Hematopoietic multipotent progenitor cell treated with erythropoietin and hydrocortisone succinate and interleukin-3 and kit ligand, for 8 days (in vitro differentiated cells): ENCODE measurements at places on chromosomes 11 and 22.

DNA sequence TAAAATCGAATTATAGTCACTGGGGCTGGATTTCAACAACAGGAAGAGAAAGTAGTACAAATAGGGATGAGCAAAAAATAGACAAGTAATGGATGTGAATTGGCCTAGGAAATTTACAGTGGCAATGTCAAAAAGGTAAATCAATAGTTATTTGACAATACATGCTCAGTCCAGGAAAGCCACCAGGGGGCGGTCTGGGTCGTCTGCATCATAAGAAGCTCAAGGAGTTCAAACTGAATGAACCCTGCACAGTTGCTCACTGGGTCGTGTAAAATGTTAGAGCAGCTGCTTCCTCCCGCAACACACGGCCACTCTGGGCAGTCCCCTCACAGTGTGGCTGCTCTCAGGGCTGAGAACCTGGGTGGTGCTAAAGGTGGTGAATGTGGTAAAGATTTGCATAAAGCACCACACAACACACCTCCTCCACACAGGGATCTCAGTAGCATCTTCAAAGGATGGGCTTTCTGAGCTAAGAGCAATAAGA lies 85.9 kb downstream of the ZNF280B start:
- peak; percentile 70 for DNase-seq

GRCh38 chr22:17369439-17370025 lies at the start of gene CECR2:
TSS of gene CECR2 (plus strand) at chr22:17369460. CDS start at chr22:17369784, 324 bp downstream.
- no peak for DNase-seq

- no peak for DNase-seq
Observed at GRCh38 chr11:83778596-83778995, 492.4 kb upstream of the CCDC90B start.

- no peak for DNase-seq
Observed at GRCh38 chr11:17642370-17642769, 77.0 kb upstream of the MYOD1 start.

DNA sequence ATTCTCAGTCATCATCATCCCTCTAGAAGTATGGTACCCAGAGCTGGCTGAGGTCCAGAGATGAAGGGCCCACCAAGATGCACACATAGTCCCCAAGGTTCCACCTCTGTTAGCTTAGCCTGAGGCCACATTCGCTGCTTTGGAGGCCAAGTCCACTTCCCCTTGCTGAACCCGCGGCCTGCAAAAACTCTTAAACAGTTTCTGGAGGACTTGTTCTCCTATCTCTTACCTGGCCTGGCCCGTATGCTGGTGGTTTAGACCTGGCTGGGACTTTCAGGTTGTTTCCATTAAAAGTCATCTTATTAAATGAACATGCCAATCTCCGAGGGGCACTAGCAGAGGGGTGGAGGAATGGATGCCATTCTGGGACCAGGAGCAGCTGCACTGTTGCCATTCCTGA lies 64.6 kb downstream of the KCNC1 start:
- DNase-seq, result no peak

- DNase-seq, result no peak
Observed at GRCh38 chr11:31903225-31904074, 92.3 kb upstream of the PAX6 start.

- no peak for DNase-seq
Observed at GRCh38 chr11:45282081-45282480, 4.1 kb downstream of the SYT13 start.

DNA sequence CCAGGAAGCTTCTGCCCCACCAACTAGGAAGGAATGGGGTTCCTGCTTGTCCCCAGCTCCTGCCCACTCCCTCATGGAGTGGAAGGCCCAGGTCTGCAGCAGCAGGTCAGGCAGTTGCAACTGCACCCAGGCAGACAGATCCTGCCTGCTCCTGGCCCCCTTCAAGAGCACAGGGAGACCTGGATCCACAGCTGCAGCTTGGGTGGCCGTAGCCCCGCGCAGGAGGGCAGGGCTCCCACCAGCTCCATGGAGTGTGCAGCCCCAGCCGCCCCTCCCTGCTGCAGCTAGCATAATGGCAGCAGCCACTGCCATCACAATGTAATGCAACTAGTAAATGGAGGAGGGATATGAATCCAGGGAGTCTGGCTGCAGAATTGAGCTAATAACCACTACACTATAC lies 187.5 kb upstream of the PLET1 start:
- DNase-seq, result no peak

DNA sequence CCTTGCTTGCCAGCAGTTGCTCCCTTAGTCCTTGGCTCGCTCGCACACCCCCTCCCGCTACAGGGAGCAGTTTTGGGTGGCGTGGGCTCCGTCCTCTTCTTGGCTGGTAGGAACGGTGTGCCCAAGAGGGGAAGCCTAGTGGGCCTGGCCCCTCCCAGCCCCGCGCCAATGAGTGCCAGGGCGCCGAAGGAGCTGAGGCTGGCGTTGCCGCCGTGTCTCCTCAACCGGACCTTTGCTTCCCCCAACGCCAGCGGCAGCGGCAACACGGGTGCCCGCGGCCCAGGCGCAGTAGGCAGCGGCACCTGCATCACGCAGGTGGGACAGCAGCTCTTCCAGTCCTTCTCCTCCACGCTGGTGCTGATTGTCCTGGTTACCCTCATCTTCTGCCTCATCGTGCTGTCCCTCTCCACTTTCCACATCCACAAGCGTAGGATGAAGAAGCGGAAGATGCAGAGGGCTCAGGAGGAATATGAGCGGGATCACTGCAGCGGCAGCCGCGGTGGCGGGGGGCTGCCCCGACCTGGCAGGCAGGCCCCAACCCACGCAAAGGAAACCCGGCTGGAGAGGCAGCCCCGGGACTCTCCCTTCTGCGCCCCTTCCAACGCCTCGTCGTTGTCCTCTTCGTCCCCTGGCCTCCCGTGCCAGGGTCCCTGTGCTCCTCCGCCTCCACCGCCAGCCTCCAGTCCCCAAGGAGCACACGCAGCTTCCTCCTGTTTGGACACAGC lies 1.6 kb downstream of the C11orf87 start:
- no peak for DNase-seq

DNA sequence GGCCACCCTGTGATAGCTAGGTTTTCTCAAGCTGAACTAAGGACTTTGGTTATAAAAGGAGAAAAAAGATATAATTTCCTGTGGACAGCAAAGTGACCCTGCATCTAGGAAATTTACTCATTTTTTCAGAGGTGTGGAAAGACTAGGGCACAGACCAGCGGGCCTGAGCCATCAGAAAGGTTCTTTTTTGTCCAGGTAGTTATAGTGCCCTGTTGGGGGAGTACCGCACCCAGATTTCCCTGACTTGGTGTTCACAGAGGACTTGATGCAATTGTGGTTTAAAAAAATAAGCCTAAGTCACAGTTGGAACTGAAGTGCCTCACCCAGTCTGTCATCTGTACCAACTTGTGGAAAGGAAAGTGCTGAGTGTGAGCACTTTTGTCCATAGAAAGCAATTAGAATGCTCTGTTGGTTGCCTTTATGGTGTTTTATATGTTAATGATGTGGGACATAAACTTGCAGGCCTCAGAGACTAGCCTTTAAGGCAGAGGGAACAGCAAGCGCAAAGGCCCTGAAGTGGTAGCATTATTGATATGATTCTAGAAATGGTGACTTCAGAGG lies 3.1 kb downstream of the SYT9 start:
- no peak for DNase-seq

DNA sequence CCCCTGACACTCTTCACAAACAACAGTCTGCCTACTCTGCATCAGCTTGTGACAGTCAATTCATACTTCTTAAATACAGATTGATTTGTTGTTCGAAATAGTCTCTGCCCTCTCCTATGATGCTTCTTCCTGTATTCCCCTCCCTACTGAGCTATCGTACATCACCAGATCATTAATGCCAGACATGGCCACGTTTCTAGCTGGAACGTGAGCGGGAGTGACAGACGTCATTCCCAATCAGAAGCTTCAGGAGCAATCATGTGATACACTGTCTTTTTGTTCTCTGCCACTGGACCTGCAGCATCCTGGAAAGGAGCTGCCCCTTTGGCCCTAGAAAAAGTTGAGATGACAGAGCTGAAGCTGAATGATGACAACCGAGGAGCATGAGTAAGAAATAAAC lies 48.5 kb downstream of the CSNK2A3 start:
- no peak for DNase-seq

DNA sequence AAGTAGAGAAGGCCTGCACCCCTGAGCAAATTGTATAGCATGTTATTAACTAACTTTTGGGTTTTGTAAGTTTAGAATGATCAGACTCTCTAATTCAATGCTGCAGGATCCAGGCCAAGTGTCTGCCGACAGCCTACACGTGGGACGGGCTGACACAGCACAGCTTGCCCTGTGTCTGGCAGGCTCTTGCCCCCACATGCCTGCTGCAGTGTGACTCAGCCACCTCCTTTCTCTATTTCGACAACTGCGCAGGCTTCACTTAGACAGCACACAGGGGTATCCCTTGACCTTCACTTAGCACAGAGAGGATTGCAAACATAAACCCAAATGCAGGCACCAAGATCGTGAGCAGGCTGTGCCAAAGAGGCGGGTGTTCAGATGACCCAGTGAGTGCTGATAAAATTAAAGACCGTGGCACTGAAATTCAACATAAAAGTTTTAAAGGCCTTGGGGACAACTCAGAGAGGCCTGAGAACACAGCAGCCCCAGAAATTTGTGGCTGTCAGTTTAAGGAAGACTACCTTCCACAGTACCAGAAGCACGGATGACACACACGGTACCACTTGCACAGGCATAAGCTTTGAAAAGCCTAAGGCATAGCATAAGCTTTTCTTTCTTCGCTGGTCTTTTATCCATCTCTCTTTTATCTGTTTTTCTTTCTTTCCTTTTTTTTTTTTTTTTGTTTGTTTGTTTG lies 37.8 kb downstream of the SCN3B start:
- DNase-seq, result no peak

DNA sequence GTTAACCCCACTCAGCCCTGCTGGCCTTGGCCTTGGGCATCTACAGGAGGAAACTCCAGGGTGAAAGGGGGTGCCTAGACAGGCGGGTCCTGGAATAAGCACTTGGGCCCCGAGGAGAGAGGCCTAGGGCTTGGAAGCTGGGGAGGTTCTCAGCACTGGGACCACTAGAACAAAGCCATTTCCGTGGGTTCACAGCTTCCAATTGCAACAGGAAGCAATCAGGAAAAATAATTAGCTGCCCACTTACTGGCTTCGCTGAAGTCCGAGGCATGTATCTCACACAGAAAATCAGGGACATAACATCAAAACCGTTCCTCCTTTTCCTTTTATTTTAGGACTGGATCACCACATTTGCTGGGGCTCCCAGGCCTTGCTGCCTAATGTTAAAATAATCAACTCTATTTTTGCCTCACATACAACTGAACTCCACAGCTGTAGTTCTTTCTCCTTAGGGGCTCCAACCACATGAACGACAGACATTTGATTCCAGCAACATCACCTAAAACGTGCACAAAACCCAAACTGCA lies 161.1 kb upstream of the GRK3 start:
- DNase-seq, result peak; percentile 8

DNA sequence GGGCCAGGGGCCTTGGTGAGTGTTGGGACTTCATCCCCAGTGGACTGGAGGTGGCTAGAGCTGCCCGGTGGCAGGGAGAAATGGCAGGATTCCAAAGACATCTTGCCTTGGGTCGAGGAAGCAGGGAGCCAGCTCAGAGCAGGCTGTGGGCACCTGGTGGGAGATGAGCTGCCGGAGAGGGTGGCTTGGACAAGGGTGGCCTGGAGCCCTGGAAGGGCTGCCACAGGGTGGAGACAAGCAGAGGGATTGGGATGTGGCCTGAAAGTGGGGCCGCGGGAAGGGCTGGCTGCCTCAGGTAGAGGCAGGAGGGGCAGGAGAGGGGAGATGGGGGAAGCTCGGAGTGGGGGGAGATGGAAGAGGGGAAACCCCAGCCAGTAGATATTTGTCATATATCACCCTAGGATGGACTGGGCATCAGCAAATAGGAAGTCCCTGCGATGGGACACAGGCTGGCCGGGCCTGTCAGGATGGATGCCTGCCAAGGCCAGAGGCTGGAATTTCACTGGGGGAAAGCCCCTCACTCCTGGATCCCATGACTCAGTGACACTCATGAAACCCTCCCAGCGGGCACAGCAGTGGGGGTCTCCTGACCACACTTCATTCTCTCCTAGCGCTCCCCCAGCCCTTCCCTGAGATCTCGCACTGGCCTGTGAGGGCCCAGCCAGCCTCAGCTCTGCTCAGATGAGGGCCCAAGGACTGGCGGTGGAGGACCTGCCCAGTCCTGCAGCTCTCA lies 72.0 kb upstream of the SHISAL1 start:
- DNase-seq, result no peak

GRCh38 chr11:102608699-102609098 lies 16.4 kb downstream of the MMP20 start:
- DNase-seq, result no peak

GRCh38 chr11:67354075-67355022 lies 1.0 kb upstream of the POLD4 start:
- DNase-seq, result peak; percentile 27

- DNase-seq, result no peak
Observed at GRCh38 chr11:105960252-105961245, 61.5 kb downstream of the MSANTD4 start.

- no peak for DNase-seq
Observed at GRCh38 chr22:34849965-34850364, 216.0 kb upstream of the ISX start.

DNA sequence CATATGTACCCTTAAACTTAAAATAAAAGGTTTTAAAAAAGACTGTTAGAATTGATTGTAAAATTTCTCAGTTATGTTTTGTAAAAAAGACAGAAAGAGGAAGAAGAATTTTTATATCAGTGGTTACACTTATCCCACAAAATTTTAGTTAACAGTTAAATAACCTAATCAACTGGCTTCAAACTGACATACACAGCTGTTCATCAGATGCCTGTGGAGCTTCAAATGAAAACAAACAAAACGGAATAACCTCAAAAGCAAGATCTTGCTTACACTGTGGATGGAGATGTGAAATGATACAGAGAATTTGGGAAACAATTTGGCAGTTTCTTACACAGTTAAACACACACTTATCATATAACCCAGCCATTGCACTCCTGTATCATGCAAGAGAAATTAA lies 521.0 kb downstream of the ETS1 start:
- no peak for DNase-seq

GRCh38 chr22:40898850-40899357 lies 37.0 kb upstream of the DNAJB7 start:
- DNase-seq, result peak; percentile 86

DNA sequence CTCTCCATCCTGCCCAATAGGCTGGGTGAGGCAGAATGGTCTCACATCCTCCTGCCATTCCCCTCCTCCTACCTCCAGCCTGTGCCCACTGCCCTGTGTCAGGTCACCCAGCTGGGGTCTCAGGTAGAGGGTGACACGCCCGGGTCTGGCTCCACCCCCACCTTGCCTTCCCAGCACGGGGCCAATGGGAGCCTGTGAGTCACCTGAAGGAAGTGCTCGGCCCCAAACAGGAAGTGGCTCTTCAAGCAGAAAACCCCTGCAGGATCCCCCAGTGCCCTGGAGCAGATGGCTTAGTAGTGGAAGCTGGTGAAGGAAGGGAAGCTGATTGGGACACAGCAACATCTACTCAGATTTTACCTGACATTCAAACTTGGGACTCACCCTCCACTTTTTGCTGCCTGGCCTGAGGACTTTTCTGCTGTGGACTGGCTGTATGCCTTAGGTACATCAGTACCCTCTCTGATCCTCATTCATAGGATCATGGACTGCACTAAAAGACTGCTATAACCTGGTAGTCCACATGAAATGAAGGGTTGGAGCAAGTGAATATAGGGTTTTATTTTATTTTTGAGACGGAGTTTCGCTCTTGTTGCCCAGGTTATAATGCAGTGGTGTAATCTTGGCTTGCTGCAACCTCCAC lies 33.4 kb downstream of the GDPD5 start:
- DNase-seq, result no peak

- DNase-seq, result peak; percentile 35
Observed at GRCh38 chr22:24512043-24512442, 16.9 kb downstream of the UPB1 start.
